ENCODE measurements at places on chromosomes 2 and 18.

GRCh38 chr2:224584785-224585210, 365 bp downstream of the CUL3 start:
- DNase-seq: peak; percentile 54

DNA sequence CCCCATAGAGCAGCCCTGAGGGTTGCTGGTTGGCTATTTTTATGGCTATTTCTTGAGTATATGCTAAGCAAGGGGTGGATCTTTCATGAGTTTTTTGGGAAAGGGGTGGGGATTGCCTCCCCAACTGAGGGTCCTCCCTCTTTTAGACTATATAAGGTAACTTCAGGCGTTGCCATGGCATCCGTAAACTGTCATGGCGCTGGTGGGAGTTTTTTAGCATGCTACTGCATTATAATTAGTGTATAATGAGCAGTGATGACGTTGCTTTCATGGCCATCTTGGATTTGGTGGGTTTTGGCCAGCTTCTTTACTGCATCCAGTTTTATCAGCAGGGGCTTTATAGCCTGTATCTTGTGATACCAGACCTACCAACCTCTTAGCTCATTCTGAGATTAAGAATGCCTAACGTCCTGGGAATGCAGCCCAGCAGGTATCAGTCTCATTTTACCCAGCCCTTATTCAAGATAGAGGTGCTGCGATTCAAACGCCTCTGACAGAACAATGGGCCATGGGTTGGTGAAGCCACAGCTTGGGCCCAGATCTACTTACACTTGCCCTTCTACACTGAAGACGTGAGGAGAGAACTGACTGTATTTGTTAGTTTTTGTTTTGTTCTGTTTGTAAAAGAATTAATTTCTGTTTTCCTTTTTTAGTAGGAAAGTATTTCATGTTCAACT, 53.8 kb upstream of the TMEM163 start:
- no peak for DNase-seq

DNA sequence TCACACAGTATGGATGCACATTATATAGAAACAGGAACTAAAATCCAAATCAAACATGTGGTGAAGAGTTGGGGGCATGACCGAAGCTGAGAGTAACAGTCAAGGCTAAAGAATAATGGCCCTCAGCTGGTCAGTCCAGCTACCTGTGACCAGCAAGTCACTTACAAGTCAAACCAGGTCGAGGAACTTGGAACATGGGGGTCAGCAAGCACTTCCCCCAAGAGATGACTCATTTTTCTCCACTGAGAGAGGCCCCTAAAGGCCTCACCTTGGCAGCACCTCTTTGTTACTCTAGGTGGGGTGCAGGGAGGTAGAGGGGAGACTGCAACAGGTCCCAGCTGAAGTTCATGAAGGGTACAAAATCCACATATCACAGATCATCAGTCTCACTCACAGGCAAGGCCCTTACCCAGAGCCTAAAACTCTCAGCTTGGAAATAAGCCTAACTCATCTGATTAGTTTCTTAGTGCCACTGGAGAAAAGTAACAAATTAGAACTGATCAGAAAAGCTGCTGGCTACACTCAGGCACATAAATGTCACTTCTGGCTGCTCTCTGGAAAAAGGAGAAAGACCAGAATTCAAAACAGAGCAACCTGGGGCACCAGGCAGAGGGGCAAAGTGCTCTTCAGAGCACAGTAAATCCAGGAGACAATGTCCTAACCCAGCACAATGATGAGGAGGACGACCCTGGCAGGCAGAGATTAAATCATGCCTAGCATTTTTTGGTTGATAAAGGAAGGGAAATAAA, 4.0 kb downstream of the SDC1 start:
- no peak for DNase-seq

DNA sequence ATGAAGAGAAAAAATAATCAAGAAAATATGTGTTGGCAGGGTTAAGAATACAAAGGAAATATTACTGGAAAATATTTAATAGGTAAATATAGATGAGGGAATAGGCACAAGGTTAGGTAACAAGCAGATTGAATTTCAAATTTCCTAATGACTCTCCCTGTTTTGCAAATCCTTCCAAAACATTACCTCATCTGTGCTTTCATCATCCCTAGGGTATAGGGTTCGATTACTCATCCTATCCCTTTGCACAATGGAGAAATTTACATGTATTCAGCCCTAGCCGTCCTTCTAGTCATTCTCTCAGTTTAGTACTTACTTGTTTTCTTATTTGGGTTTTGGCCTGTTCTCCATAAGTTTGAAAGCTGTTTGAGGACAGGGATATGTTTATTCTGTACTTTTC, 864.6 kb upstream of the FSHR start:
- no peak for DNase-seq

GRCh38 chr2:43265421-43265820, 39.0 kb upstream of the ZFP36L2 start:
- no peak for DNase-seq

DNA sequence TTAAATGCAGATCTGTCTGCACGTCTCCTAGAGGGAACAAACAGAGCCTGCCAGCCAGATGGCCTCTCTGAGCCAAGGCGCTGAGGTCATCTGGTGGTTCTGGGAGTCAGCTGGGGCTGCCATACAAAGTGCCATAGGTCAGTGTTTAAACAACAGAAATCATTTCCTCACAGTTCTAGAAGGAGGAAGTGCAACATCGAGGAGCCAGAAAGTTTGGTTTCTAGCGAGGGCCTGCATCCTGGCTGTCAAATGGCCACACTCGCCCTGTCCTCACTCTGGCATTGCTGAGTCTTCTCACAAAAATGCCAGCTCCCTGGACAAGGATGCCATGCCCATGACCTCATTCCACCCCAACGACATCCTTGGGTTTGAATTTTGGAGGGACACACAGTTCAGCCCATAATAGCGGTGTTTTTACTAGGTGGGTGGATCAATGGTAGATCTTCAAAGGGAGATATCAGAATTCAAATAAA, 59.6 kb downstream of the MYT1L start:
- no peak for DNase-seq

- no peak for DNase-seq
These were observed 159.0 kb downstream of the ZNF516 start for GRCh38 chr18:76335859-76336640.

DNA sequence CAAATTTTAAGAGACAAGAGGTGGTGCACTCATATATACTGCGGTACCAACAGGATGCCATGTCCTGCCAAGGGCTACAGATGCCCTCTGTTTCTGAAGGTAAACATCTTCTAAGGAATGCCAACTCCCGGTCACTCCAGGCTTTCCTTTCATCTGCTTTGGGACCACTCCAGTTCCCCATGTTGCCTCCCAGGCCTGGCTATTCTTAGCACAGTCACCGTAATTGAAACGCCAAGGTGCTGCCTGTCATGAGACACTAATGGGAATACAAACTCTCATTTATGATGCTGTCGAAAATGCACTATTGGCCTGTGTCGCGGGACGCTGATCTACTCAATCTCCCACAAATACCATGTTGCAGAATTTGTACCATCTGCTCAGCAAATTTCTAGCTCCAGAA, 79.6 kb downstream of the KLF7 start:
- DNase-seq: no peak

GRCh38 chr2:217095511-217096205, 235.8 kb upstream of the TNP1 start:
- no peak for DNase-seq

- DNase-seq: no peak
These were observed 4.3 kb downstream of the EPG5 start for GRCh38 chr18:45962866-45963265.

GRCh38 chr2:233354500-233354924, 218 bp downstream of the DGKD start:
- no peak for DNase-seq

DNA sequence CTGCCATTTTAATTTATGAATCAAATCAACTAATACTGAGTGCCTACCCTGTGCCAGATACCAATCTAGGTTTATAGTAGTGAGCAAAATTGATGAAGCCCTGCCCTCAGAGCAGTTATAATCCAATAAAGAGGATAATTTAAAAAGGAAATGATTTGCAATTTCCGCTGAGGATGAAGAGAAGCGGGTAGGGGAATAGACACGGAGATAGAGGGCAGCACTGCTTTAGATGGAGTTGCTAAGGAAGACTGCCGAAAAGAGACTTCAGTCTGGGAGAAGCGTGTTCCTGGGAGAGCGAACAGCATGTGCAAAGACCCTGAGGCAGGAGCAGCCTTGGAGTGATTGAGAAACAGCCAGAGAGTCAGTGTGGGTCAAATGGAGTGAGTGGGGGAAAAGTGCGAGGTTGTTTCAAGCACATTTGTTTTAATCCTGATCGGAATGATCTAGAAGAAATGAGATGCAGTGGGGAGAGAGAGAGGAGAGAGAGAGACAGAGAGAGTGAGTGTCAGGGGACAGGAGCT, 12.4 kb downstream of the LAMA3 start:
- no peak for DNase-seq

DNA sequence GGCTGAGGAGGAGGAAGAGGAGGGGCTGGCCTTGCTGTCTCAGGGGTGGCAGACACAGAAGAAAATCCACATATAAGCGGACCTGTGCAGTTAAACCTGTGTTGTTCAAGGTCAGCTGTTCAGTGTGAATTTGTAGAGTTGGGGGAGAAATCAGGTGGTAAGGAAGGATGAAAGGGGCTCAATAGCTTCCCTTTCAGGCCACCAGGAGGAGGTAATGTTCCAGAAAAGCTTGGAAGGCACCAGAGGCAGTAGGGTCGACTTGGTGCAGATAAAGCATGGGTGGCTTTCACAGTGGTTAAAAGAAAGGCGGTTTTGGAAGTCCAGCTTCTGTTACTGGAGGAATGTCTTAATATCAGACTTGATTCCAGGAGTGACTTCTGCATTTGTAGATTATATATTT, 167.4 kb downstream of the THSD7B start:
- DNase-seq: no peak

- DNase-seq: no peak
These were observed 6.7 kb downstream of the RAMP1 start for GRCh38 chr2:237866101-237866621.

DNA sequence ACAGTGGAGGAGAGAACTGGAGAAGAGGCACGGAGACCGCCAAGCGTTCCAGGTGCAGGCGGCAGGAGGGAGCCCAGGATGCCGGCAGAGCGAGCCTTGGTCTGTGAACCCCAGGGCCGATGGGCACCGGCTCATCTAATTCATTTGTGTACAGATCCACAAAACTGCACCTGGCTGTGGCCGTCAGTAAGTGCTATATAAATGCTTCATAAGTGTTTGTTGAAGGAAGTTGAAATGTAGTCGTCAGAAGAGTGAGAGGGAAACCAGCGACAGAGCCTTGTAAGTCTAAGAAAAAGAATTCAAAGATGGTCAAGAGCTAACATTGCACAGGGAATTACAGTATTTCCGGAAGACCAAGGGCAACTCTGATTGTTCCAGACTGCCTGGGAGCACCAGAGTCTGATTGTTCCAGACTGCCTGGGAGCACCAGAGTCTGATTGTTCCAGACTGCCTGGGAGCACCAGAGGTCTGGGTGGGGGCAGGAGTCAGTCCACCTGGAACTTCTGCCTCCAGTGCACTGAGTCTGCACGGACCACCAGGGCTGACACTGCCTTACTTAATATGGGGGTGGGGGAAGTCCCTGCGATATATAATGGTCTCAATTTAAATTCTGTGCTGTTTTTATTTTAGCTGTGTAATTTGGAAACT, 112.3 kb downstream of the BCL2 start:
- no peak for DNase-seq

DNA sequence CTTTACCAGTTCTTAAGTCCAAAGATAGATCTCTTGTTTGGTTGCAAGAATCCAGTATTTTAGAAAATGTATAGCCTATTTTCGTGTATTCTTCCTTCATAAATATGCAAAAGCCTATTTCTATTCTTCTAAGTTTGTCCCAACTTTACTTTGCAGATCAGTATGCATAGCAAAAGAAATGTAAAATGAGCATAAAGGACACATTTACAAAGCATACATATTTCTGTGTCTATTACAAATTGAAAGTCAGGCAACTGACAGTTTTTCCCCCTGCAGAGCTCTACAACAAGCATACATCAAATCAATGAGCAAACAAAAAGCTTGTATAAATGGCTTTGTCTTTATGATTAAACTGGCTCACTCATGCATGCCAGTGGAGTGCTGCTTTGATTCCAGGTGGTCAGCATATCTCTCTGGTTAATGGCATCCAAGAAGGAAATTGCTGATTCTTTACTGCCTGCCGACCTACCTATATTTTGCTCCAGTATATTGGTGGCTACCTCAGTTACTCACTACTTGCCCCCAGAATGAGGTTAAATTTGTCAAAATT, 10.0 kb upstream of the VPS54 start:
- no peak for DNase-seq

GRCh38 chr2:156323754-156324153, 8.8 kb downstream of the NR4A2 start:
- DNase-seq: no peak

GRCh38 chr2:241577413-241578122, 19.0 kb downstream of the BOK start:
- DNase-seq: no peak

- no peak for DNase-seq
These were observed 247.8 kb upstream of the HDAC4 start for GRCh38 chr2:239648607-239649006.

- no peak for DNase-seq
These were observed 56.5 kb downstream of the TET3 start for GRCh38 chr2:74041182-74041581.

DNA sequence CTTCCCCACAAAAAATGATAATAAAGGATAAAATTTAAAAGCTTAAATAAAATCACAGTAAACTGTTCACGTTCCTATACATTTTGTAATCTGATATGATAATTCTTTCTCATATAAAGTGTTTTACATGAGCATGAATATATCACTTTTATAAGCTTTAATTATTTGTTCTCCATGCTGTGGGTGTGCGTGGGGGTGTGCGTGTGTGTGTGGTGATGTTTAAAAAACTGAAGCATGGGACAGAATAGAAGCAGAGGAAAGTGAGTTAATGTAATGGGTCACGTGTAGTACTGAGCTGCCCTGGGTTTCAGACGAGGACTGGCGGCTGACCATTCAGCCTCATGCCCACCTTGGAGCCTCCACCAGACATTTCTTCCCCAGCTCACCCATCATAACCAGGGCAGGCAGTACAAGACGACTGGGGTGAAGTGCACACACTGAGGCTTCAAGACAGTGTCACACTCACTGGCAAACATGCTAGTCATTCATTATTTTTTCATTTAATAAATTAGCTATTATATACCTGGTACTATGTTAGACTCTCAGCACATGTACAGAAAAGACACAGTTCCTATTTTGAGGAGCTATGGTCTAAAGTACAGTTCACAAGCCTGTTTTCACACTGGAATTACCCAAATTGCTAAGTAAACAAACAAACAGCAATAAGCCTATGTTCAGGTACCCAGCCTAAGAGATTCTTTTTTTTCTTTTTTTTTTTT, 97.2 kb upstream of the LPIN2 start:
- no peak for DNase-seq

DNA sequence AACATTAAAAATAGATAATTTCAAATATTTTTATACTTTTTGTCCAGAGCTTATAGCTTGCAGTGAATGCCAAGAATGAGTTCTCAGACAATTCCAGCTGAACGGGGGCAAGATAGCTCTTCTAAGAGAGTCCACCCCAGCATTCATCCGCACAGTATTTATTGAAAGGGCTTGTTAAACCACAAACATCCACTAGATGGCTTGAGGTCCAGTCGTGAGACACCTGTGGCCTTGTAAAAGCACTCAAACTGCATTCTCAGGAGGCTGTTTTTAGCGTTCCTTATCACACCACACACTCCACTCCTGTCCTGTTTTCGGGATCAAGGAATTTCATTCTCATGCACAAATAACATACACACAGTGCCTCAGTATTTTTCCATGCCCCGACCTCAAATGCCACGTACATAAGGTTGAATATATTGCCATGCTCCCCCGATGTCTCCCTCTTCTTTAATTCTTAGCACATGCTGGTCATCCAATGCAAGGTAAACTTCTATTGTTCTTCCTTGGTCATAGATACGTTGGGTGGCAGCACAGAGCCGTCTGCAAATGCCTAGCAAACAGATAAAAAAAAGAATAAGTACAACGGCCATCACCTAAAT, 47.4 kb downstream of the DNAJC10 start:
- DNase-seq: no peak

All from stimulated activated CD4-positive, alpha-beta T cell treated with anti-CD3 and anti-CD28 coated beads, Interleukin-12 subunit alpha, Interleukin-12 subunit beta, amount 100 ng/mL, for 48 hours (primary cell).